CD4-positive, alpha-beta T cell (primary cell): ENCODE measurements at places on chromosomes 5 and 9. TPM values are rescaled to one million over a fixed set of nuclear protein-coding genes. Genes with fewer than 3 reads are reported as not detected.

DNA sequence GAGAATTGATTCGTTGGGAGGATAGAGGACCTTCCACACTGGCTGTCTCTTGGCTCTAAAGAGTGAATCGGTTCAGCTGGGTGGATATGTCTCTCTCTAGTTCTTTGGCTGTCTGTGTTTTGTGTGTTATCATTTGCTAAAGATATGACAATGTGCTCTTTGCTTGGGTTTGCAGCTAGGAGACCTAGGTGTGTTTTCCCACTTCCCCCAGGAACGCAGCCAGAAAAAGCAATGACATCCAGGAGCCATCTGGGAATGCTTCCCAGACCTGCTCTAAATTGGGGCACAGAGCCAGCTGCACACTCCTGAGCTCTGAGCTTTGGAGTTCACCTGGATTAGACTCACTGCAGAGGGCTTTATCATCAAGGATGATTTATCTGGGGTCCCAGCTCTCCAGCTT, 12.8 kb upstream of the PDZD2 start:
- H3K36me3 ChIP-seq = no peaks in the 10 kb centered on the region
- H3K27ac ChIP-seq = no peak overlapping the region
- H3K4me1 ChIP-seq = no peaks in the 10 kb centered on the region
- H3K4me3 ChIP-seq = no peak overlapping the region
- H3K27me3 ChIP-seq = no peaks in the 10 kb centered on the region

DNA sequence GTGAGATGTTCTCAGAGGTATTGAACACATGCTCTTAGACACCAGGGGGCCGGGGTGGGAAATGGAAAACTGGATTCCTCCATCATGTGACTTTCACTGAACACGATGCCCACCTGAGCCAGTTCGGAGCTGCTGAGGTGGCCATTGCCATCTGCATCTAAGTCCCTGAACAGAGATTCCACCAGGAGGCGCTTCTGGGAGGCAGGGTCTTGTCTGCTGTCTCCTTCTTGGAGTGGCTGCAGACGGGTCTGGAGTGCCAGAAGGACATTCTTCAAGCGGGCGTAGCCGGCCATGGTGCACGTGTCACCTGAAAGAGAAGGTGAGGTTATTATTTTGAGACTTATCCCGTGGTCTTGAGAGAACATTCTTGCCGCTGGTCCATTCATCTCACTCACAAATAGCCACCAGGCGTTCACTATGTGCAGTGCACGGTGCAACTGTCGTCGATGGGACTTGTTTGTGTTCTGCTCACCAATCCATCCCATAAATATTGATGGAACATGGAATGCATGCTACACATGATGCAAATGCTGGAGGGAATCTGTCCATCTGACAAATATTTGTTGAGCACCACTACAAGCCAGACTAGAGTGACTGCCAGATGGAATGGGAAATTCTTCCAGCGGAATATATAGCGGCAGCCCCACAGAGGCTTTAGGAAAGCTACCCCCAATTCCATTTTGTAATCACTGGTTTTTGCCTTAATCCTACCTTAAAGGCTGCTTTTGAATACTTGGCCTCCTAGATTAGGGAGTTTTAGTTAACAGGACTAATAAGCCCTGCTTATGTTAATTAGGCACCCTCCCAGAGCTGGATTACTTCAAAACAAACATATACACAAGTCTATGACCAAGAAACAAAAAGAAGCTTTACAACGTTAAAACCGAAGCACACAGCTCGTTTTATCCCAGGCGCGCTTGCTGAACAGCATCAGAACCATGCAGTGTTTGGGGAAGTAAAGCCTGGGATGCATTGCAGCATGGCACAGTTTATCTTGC, 264.8 kb downstream of the HSPA4 start:
- H3K4me1 ChIP-seq = peaks cover 6% of the 10 kb centered on the region
- H3K4me3 ChIP-seq = no peak overlapping the region
- no peaks in the 10 kb centered on the region for H3K27me3 ChIP-seq
- no peak for DNase-seq
- no peaks in the 10 kb centered on the region for H3K36me3 ChIP-seq

The KCTD16 gene
- total RNA-seq = not detected

- H3K27me3 ChIP-seq = no peaks in the 10 kb centered on the region
- DNase-seq = no peak
- no peak overlapping the region for H3K4me3 ChIP-seq
- no peaks in the 10 kb centered on the region for H3K4me1 ChIP-seq
- peaks cover 37% of the 10 kb centered on the region for H3K36me3 ChIP-seq
Observed at GRCh38 chr9:93475108-93475507, 21.7 kb upstream of the FAM120AOS start.

- no peak overlapping the region for H3K27ac ChIP-seq
- no peaks in the 10 kb centered on the region for H3K36me3 ChIP-seq
- no peak overlapping the region for H3K4me3 ChIP-seq
Observed at GRCh38 chr5:150675069-150675468, 14.0 kb downstream of the MYOZ3 start.

DNA sequence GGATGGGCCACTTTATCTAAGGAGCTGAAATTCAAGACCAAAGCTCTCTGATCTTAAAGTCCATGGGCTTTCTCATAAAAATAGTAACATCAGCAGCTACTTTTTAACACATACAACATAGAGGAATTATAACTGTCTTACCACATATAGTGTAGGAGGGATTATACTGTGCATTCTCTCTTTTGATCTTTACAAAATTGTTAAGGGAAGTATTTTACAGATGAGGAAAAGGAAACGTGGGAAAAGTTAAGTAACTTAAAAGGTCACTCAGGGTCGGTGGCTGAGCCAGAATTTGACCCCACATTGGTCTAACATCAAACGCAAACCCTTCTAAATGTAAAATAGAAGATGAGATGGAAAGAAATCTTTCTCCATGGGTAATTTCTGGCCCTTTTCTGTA, 38.4 kb downstream of the ZNF608 start:
- H3K4me3 ChIP-seq = no peak overlapping the region
- no peak for DNase-seq
- H3K27me3 ChIP-seq = no peaks in the 10 kb centered on the region
- no peaks in the 10 kb centered on the region for H3K4me1 ChIP-seq
- H3K27ac ChIP-seq = no peak overlapping the region

The OBP2B gene
- not detected for total RNA-seq
